Progenitor cell of endocrine pancreas (in vitro differentiated cells): ENCODE measurements at places on chromosomes 2 and 18.

- peak overlapping the region; percentile 85 for H3K27ac ChIP-seq
- no peak for DNase-seq
- peaks cover 28% of the 10 kb centered on the region for H3K4me1 ChIP-seq
- peaks cover 14% of the 10 kb centered on the region for H3K36me3 ChIP-seq
Observed at GRCh38 chr2:106137731-106138521, 56.2 kb downstream of the UXS1 start.

DNA sequence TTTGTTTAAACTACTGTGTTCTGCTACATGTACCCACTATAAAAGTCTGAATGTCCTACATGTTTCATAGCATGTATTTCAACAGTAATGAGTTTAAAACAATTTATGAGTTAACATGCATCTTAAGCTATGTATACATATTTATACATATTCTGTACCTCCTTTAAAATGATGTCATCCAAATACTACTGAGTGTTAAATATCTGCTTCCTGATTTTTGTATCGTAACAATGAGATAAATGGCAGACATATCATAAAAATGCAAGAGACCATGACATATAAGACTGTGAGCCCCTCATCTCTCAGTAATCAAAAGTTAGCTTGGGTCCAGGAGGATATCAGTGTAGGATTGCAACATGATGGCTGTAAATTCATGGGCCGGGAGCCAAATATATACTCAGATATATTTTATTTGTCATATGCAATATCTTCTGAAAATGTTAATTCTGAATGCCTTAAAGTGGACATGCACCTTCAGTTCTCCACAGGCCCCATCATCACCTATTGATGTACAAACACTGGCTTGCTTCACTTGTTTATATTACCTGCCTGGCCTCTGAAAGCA, 3.6 kb downstream of the COL5A2 start:
- H3K27me3 ChIP-seq: peaks cover 23% of the 10 kb centered on the region
- H3K27ac ChIP-seq: no peak overlapping the region
- H3K4me3 ChIP-seq: no peak overlapping the region
- H3K36me3 ChIP-seq: no peaks in the 10 kb centered on the region

GRCh38 chr18:26545335-26546123, 2.8 kb downstream of the KCTD1 start:
- H3K27ac ChIP-seq: peak overlapping the region; percentile 57
- peak overlapping the region; percentile 83 for H3K4me3 ChIP-seq
- H3K36me3 ChIP-seq: peaks cover 3% of the 10 kb centered on the region

- H3K4me1 ChIP-seq: no peaks in the 10 kb centered on the region
- H3K36me3 ChIP-seq: peaks cover 7% of the 10 kb centered on the region
- H3K27ac ChIP-seq: peak overlapping the region; percentile 84
- H3K4me3 ChIP-seq: no peak overlapping the region
- no peaks in the 10 kb centered on the region for H3K27me3 ChIP-seq
- DNase-seq: no peak
Observed at GRCh38 chr2:84999553-84999955, 28.6 kb downstream of the KCMF1 start.

- no peaks in the 10 kb centered on the region for H3K4me1 ChIP-seq
- H3K27me3 ChIP-seq: no peaks in the 10 kb centered on the region
- H3K4me3 ChIP-seq: no peak overlapping the region
- H3K36me3 ChIP-seq: no peaks in the 10 kb centered on the region
- no peak for DNase-seq
Observed at GRCh38 chr18:51862051-51862715, 477.8 kb upstream of the DCC start.

- peak overlapping the region; percentile 67 for H3K27ac ChIP-seq
- H3K27me3 ChIP-seq: peaks cover 6% of the 10 kb centered on the region
- peaks cover 10% of the 10 kb centered on the region for H3K4me1 ChIP-seq
- H3K4me3 ChIP-seq: no peak overlapping the region
- DNase-seq: no peak
Observed at GRCh38 chr2:231383416-231384108, 11.9 kb upstream of the B3GNT7 start.

- no peak overlapping the region for H3K4me3 ChIP-seq
- DNase-seq: no peak
- no peak overlapping the region for H3K27ac ChIP-seq
- peaks cover 7% of the 10 kb centered on the region for H3K4me1 ChIP-seq
Observed at GRCh38 chr2:99827296-99827999, 314.9 kb downstream of the AFF3 start.

GRCh38 chr2:9053534-9053931, 50.0 kb upstream of the MBOAT2 start:
- no peaks in the 10 kb centered on the region for H3K36me3 ChIP-seq
- no peak for DNase-seq
- H3K27ac ChIP-seq: no peak overlapping the region
- H3K27me3 ChIP-seq: no peaks in the 10 kb centered on the region
- H3K4me3 ChIP-seq: no peak overlapping the region

- no peaks in the 10 kb centered on the region for H3K27me3 ChIP-seq
- DNase-seq: no peak
- no peak overlapping the region for H3K4me3 ChIP-seq
- H3K36me3 ChIP-seq: peaks cover 1% of the 10 kb centered on the region
Observed at GRCh38 chr18:11268153-11268552, 118.8 kb upstream of the PIEZO2 start.

- H3K4me3 ChIP-seq: no peak overlapping the region
- no peak overlapping the region for H3K27ac ChIP-seq
- DNase-seq: no peak
- no peaks in the 10 kb centered on the region for H3K27me3 ChIP-seq
Observed at GRCh38 chr2:221758076-221758475, 186.0 kb upstream of the EPHA4 start.

- H3K36me3 ChIP-seq: peaks cover 1% of the 10 kb centered on the region
- H3K4me3 ChIP-seq: no peak overlapping the region
- no peaks in the 10 kb centered on the region for H3K4me1 ChIP-seq
- H3K27me3 ChIP-seq: peaks cover 3% of the 10 kb centered on the region
- no peak overlapping the region for H3K27ac ChIP-seq
Observed at GRCh38 chr2:7672027-7672684, 754.9 kb downstream of the RNF144A start.

GRCh38 chr2:65077898-65078297, 21.7 kb downstream of the CEP68 start:
- peaks cover 13% of the 10 kb centered on the region for H3K36me3 ChIP-seq
- H3K27ac ChIP-seq: no peak overlapping the region
- H3K27me3 ChIP-seq: no peaks in the 10 kb centered on the region

DNA sequence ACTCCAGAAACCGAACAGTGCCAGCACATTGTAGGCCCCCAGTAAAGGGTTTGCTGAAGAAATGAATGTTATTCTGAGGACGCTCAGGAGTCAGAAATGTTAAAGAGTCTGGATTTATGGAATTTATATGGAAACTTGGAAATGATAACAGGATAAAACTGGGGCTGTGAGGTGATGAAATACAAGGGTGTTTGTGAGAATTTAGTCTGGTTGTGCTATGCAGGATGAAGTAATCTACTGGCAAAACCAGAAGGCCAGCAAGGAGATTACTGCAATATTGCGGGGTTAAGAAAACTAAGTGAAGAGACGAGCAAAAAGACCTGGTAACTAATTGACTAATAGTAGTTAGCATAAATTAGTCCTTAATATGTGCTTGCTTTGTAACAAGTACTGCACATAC, 467.8 kb downstream of the ZEB2 start:
- no peak overlapping the region for H3K4me3 ChIP-seq
- no peak for DNase-seq
- H3K36me3 ChIP-seq: no peaks in the 10 kb centered on the region
- no peak overlapping the region for H3K27ac ChIP-seq
- H3K27me3 ChIP-seq: no peaks in the 10 kb centered on the region

GRCh38 chr2:165055082-165055851, 99.9 kb upstream of the SLC38A11 start:
- H3K27ac ChIP-seq: no peak overlapping the region
- peaks cover 14% of the 10 kb centered on the region for H3K4me1 ChIP-seq
- DNase-seq: no peak
- H3K36me3 ChIP-seq: no peaks in the 10 kb centered on the region

GRCh38 chr2:127706215-127706990, 5.1 kb downstream of the SFT2D3 start:
- H3K36me3 ChIP-seq: peaks cover 21% of the 10 kb centered on the region
- H3K27me3 ChIP-seq: no peaks in the 10 kb centered on the region
- no peak for DNase-seq
- no peak overlapping the region for H3K27ac ChIP-seq
- peaks cover 11% of the 10 kb centered on the region for H3K4me1 ChIP-seq

DNA sequence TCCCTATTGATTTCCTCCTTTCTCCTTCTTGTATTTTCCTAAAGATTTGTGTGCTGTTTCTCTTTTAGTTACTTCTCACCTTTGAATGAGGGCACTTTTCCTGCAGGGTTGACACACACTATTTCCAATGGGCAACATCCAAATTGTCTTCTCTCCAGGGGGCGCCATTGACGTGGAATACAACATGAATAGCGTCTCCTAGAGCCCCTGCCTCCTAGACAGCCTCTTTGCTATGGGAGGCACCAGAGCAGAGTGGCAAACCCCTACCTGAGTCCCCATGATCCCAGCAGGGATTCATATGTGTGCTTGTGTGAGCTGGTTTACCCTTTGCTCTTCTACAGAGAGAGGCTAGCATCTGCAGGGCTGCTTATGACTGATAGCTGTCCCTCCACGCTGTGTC, 61.3 kb upstream of the ITSN2 start:
- H3K4me1 ChIP-seq: no peaks in the 10 kb centered on the region
- no peaks in the 10 kb centered on the region for H3K36me3 ChIP-seq
- peak; percentile 34 for DNase-seq
- no peaks in the 10 kb centered on the region for H3K27me3 ChIP-seq
- H3K27ac ChIP-seq: no peak overlapping the region
- no peak overlapping the region for H3K4me3 ChIP-seq

- DNase-seq: no peak
- peaks cover 22% of the 10 kb centered on the region for H3K4me1 ChIP-seq
- no peaks in the 10 kb centered on the region for H3K36me3 ChIP-seq
- H3K4me3 ChIP-seq: no peak overlapping the region
- H3K27ac ChIP-seq: no peak overlapping the region
Observed at GRCh38 chr2:3101016-3101942, 276.3 kb downstream of the EIPR1 start.

DNA sequence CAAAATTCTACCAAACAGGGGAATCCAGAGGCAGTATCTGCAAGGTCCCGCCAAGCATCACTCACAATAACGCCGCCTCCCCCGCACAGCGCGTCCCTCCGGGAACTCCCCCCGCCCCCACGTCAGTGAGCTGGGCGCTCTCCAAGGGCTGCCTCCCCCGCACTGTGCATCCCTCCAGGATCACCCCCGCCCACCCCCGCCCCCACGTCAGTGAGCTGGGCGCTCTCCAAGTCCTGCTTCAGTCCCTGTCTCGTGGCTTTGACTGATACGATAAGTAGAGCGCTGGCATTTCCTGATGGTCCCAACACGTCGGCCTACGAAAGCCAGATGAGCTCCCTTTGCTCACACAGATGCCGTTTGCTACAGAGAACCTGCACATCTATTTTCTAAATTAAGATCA, 130.7 kb upstream of the TPO start:
- DNase-seq: no peak
- H3K4me3 ChIP-seq: no peak overlapping the region
- H3K27me3 ChIP-seq: no peaks in the 10 kb centered on the region
- peak overlapping the region; percentile 52 for H3K27ac ChIP-seq

DNA sequence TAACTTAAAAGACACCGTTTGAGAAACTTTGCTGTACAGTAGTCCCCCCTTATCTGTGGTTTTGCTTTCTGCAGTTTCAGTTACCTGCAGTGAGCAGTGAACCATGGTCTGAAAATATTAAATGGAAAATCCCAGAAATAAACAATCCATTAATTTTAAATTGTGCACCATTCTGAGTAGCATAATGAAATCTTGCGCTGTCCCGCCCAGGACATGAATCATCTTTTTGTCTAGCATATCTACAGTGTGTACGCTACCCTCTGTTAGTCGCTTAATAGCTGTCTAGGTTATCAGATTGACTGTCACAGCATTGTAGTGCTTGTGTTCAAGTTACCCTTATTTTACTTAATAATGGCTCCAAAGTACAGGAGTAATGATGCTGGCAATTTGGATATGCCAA, 6.1 kb downstream of the ARPC2 start:
- H3K4me3 ChIP-seq: no peak overlapping the region
- peaks cover 6% of the 10 kb centered on the region for H3K36me3 ChIP-seq
- H3K4me1 ChIP-seq: peaks cover 19% of the 10 kb centered on the region
- no peak overlapping the region for H3K27ac ChIP-seq
- no peaks in the 10 kb centered on the region for H3K27me3 ChIP-seq

GRCh38 chr2:233519787-233520611, 46.6 kb downstream of the USP40 start:
- peaks cover 2% of the 10 kb centered on the region for H3K4me1 ChIP-seq
- H3K27ac ChIP-seq: no peak overlapping the region
- peaks cover 18% of the 10 kb centered on the region for H3K36me3 ChIP-seq
- no peak for DNase-seq
- no peak overlapping the region for H3K4me3 ChIP-seq

GRCh38 chr2:241224018-241224850, 35.8 kb downstream of the ANO7 start:
- no peak overlapping the region for H3K4me3 ChIP-seq

- H3K4me1 ChIP-seq: no peaks in the 10 kb centered on the region
- no peak overlapping the region for H3K27ac ChIP-seq
- no peaks in the 10 kb centered on the region for H3K27me3 ChIP-seq
Observed at GRCh38 chr2:239201531-239201876, 199.3 kb downstream of the HDAC4 start.

GRCh38 chr18:3839581-3839981, 389.6 kb downstream of the TGIF1 start:
- H3K27ac ChIP-seq: no peak overlapping the region
- peaks cover 18% of the 10 kb centered on the region for H3K4me1 ChIP-seq
- no peak overlapping the region for H3K4me3 ChIP-seq

GRCh38 chr2:231228974-231229529, 30.6 kb downstream of the ARMC9 start:
- H3K4me1 ChIP-seq: peaks cover 5% of the 10 kb centered on the region
- H3K27ac ChIP-seq: no peak overlapping the region
- H3K4me3 ChIP-seq: no peak overlapping the region
- H3K36me3 ChIP-seq: peaks cover 5% of the 10 kb centered on the region

DNA sequence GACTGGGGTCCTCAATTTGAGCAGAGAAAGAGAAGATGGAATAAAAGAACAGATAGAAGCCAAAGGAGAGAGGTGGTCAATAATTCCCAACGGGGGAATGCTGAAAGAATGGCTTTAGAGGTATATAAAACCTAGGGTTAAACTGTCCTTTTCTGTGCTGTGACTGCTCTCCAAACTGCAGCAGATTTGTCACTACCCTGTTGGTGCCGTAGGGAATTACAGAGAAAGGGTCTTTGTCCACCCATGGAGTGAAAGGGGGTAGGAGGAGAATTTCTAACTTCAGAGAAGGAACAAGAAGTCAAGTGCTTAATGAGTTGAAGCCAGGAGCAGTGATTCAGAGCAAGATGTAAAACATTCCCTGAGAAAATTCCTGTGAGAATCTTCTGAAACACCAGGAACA, 486.5 kb downstream of the NUP35 start:
- H3K4me1 ChIP-seq: peaks cover 4% of the 10 kb centered on the region
- no peak for DNase-seq
- no peaks in the 10 kb centered on the region for H3K36me3 ChIP-seq
- no peaks in the 10 kb centered on the region for H3K27me3 ChIP-seq

GRCh38 chr2:65057391-65058052, 1.3 kb downstream of the CEP68 start:
- H3K36me3 ChIP-seq: no peaks in the 10 kb centered on the region
- no peaks in the 10 kb centered on the region for H3K27me3 ChIP-seq
- no peak for DNase-seq
- peaks cover 26% of the 10 kb centered on the region for H3K4me1 ChIP-seq

GRCh38 chr2:188449561-188449960, 157.9 kb downstream of the GULP1 start:
- no peaks in the 10 kb centered on the region for H3K4me1 ChIP-seq
- peaks cover 12% of the 10 kb centered on the region for H3K36me3 ChIP-seq
- no peak overlapping the region for H3K27ac ChIP-seq
- H3K4me3 ChIP-seq: no peak overlapping the region

GRCh38 chr18:68262690-68263294, 452.1 kb downstream of the TMX3 start:
- H3K27me3 ChIP-seq: no peaks in the 10 kb centered on the region
- no peak overlapping the region for H3K27ac ChIP-seq
- DNase-seq: no peak
